ENCODE measurements at places on chromosomes 16 and 17.
A peak's percentile ranks its signal among the peaks of the same experiment; 100 is the strongest.

DNA sequence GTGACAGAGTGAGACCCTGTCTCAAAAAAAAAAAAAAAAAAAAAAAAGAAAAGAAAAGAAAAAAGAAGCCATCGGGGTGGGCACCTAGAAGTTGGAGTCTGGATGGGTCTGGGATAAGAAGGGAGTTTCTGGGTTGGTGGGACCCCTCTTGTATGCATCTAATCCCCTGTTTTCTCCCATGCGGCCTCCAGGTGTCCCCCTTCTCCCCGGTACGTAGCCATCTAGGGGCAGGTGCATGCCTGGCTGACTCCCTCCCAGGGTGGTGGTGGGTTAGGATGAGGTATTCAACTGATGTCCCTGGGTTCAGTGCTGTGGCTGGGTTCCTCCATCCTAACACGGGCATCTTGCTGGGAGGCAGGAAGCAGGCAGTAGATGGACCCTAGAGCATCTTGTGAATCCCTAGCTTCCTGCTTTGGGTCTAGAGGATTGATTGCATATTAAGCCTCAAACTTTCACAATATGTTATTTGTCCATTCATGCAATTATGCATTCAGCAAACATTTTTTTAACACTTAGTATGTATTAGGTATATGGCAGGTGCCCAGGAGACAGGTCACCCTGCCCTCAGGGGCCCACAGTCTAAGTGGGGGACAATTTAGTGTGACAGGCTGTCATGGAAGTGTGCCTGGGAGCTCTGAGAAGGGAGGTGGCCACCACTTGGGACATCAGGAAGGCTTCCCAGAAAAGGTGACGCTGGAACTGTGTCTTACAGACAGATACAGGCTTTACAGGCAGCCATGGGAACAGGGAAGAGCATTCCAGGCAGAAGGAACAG, 13.1 kb downstream of the FMNL1 start:
- peak; percentile 77 for DNase-seq

- DNase-seq, result peak; percentile 13
These were observed 2.9 kb upstream of the HIC1 start for GRCh38 chr17:2051933-2052559.

DNA sequence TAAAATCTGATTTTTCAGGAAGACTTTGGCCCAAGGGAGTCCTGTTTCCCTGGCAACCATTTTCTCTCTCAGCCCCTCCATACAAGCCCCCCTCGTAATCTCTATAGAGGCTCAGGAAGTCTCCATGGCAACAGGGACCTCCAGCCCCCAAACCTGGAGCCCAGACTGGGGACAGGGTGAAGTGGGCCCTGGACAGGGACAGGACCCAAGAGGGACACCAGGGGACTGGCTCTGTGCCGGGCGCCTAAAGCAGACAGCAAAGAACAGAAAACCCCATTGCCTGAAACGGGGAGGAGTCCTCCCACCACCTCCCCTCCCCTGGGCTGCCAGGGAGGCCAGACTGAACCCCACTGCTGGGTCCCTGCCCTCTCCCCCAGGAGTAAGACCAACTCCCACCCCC, 40.6 kb downstream of the CPNE2 start:
- no peak for DNase-seq

- DNase-seq, result no peak
These were observed 1352.7 kb downstream of the CDH11 start for GRCh38 chr16:63769211-63769610.

DNA sequence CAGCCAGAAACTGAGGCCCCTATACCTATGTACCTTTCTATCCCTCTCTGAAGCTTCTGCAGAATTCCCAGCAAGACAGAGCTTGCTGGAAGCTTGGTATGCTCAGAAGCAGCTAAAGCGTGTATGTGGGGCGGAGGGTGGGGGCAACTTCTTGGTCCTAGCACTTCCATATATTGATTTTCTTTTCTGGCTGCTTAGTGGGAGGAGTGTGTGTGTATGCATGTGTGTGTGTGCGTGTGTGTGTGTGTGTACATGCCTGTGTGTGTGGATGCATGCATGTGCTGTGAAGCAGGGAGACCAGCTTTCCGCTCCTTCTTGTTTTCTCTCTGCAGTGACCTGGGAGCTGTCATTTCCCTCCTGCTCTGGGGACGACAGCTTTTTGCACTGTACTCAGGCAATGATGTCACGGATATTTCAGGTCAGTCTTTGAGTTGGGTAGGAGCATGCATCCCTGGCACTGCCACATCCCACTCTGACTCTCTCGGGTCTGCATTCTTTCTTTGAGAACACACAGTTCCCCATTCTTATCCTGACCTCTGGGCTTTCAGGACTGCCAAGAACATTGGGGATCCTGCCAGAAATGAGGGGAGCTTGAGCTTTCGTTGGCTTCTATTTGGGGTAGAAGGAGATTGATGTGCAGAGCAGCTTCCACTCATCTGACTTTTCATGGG, 10.7 kb downstream of the HPR start:
- DNase-seq, result no peak

DNA sequence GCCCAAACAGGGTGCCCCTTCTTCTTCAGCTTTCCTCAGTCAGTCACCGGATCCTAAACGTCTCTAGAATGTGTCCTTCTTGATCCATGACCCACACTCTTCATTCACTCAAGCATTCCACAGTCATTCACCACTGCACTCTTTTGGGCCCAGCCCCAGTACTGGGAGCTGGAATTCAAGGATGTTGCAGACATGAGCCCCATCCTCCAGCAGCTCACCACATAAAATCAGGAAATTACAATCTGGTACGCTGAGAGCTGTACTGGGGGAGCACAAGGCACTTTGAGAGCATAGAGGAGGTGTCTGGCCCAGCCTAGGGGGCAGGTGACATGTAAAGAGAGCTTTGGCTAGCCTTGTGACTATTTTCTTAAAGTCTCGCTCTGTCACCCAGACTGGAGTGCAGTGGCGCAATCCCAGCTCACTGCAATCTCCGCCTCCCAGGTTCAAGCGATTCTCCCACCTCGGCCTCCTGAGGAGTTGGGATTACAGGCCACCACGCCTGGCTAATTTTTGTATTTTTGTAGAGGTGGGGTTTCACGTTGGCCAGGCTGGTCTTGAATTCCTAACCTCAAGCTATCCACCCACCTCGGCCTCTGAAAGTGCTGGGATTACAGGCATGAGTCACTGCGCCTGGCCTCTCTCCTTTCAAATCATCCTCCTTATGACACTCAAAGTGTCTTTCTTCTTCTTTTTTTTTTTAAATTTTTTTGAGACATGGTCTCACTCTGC, 18.7 kb downstream of the CES4A start:
- no peak for DNase-seq

Data from NCI-H69 (cell line).